Cerebellar nuclear complex (tissue), 1 donor: ENCODE measurements at places on chromosomes 1 and 21.

- no peak for DNase-seq
Measured at GRCh38 chr1:67001682-67002425, 52.1 kb downstream of the SLC35D1 start.

- no peak for DNase-seq
Measured at GRCh38 chr1:34833711-34834110, 25.8 kb downstream of the SMIM12 start.

DNA sequence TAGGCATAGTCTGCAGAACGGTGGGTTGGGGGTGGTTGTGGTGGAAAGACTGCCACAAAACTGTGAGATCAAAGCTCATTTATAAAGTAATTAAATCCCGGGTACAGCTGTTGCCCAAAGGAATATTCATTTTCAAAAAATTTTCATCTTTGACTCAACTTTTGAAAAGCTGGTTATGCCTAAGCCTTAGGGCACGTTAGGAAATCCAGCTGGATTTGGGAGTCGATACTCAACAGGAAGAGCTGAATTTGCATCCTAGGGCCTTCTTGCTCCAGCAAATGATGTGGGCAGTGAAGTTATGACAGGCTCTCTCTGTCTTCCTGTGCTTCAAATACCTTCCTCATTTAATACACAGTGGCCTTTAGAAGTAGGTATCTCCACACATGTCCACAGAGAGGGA lies 31.7 kb downstream of the ZP4 start:
- DNase-seq, result no peak

DNA sequence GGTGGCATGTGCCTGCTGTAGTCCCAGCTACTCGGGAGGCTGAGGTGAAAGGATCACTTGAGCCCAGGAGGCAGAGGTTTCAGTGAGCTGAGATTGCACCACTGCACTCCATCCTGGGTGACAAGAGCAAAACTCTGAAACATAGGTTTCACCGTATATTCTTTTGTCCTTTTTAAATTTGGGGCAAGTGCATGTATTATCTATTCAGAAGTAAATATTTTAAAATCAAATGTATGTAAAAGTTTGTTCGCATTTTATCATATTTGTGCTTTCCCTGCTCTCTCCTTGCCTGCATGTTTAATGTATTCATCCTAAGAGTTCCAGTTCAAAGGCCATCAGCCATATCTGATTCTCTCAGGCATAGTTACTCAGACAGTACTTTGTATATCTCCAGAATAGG lies 7.9 kb upstream of the UFC1 start:
- no peak for DNase-seq

DNA sequence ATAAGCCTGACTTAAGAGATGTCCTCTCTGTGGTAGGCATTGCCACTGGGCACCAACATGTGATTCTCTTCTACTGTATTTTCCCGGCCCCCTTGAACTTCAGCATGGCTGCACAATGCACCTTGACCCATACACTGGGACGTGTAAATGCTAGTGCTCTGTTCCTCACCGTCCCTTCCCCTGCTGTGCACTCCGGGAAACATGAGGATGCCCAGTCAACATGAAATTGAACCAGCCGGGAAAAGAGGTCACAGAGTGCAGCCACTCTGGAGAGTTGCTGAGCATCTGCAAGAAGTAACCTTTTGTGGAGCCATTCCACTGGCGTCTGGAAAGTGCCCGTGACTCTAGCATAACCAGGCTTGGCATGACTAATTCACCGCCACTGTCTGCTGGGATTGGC lies 646.7 kb downstream of the NPHP4 start:
- DNase-seq, result no peak

DNA sequence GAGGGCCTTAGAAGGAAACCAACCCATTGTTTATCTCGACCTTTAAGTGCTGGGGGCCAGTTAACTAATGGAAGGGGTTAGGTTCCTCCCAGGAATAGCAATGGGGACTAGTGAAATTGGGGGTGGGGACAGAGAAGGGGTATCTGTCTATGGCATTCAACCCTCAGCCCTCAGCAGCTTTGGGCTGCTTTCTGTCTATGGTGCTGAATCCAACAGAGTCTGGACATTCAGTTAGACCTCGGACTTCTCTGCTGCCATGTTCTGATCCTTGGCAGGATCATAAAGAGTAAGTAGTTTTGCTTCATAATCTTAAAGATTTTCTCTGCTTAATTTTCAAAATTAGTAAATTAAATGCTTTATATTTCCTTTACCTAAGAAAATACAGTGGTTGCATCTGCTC lies 2.6 kb upstream of the EPHA10 start:
- no peak for DNase-seq

DNA sequence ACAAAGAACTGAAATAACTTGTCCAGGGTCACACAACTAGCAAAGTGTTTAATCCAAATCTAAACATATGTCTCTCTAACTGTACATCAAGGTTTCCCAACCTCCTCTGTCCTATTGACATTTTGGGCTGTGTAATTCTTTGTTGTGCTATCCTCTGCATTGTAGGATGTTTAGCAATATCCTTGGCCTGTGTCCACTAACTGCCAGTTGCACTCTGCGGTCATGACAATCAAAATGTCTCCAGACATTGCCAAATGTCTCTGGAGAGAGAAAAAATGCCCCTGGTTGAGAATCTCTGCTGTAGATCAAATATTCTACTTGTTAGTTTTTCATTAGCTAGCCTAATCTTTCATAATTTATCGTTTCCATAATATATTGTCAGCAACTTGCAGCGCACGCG lies 353.4 kb upstream of the NEGR1 start:
- DNase-seq, result no peak

GRCh38 chr21:34890724-34891612 lies 158.1 kb downstream of the RUNX1 start:
- no peak for DNase-seq

DNA sequence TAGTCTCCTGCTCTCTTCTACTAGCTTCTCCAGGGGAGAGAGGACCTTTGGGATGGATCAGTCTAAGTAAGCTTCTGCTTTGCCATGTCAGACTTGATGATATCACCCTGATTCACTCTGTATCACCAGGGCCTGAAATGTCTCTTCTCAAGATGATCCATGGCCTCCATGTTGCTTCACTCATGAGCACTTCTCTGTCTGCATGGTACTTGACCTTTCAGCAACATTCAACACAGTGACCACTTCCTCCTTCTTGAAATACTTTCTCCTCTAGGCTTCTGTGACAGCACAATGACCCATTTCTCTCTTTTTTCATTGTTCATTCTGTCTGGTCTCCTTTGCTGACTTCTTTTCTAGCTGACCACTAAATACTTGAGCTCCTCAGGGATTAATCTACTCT lies 35.3 kb upstream of the NGF start:
- no peak for DNase-seq

- DNase-seq, result no peak
Measured at GRCh38 chr1:65114322-65114721, 33.7 kb upstream of the AK4 start.
